ENCODE measurements at places on chromosomes 13 and 19. TPM values are rescaled to one million over a fixed set of nuclear protein-coding genes. Genes with fewer than 3 reads are reported as not detected.

CFAP97D2 gene
- not detected for total RNA-seq

OR4F17 gene
- total RNA-seq, result not detected

KCNC3 gene
- total RNA-seq, result 6.4 TPM

SLITRK5 gene
- total RNA-seq, result 2.2 TPM

GRCh38 chr19:8366121-8366581, 2.2 kb downstream of the ANGPTL4 start:
- no peak overlapping the region for H3K27ac ChIP-seq
- no peak overlapping the region for H3K4me3 ChIP-seq
- peaks cover 36% of the 10 kb centered on the region for H3K4me1 ChIP-seq
- no peaks in the 10 kb centered on the region for H3K36me3 ChIP-seq

GRCh38 chr13:52001120-52001731, 10.0 kb downstream of the ATP7B start:
- DNase-seq, result peak; percentile 63
- H3K4me1 ChIP-seq, result no peaks in the 10 kb centered on the region
- no peaks in the 10 kb centered on the region for H3K27me3 ChIP-seq
- no peak overlapping the region for H3K4me3 ChIP-seq
- H3K27ac ChIP-seq, result no peak overlapping the region
- no peaks in the 10 kb centered on the region for H3K36me3 ChIP-seq

GRCh38 chr13:112624040-112624439, 36.1 kb upstream of the TUBGCP3 start:
- peaks cover 24% of the 10 kb centered on the region for H3K27me3 ChIP-seq
- H3K27ac ChIP-seq, result no peak overlapping the region
- no peaks in the 10 kb centered on the region for H3K4me1 ChIP-seq
- no peak overlapping the region for H3K4me3 ChIP-seq
- H3K36me3 ChIP-seq, result no peaks in the 10 kb centered on the region

DNA sequence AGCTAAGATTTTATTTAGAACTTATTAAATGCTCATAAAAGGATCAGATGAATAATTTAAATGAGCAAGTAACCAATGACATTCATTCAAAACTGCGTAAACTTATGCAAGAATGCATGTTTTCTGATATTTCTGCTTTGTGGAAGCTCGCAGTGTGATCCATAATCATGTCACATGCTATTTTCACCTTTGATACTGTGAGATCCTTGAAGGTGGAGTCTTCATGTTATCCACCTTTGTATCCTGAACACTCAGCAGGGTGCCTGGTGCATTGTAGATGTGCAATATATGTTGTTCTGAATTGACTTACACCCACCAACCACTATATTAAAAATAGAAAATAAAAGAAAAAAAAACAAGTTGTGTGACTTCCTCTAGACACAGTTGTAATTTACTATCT, 333.5 kb downstream of the DCT start:
- H3K36me3 ChIP-seq, result no peaks in the 10 kb centered on the region
- H3K4me1 ChIP-seq, result no peaks in the 10 kb centered on the region

GRCh38 chr13:36417331-36417730, 15.0 kb upstream of the CCNA1 start:
- peak overlapping the region; percentile 79 for H3K27ac ChIP-seq
- peak overlapping the region; percentile 14 for H3K4me3 ChIP-seq
- no peaks in the 10 kb centered on the region for H3K27me3 ChIP-seq
- H3K36me3 ChIP-seq, result no peaks in the 10 kb centered on the region
- DNase-seq, result no peak

GAS6 gene
- 0.79 TPM for total RNA-seq

DNA sequence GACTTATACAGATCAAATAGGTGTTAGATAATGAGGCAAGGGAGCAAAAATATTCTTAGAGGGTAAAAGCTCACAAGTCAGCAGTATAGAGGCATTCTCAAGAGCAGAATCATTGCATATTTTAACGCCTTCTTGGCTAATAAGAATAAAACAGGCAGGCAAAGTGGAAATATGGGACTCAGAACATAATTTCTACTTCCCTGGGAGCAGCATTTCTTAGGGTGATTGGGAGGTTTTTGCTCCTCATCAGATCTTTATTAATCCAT, 39.6 kb downstream of the LHFPL6 start:
- H3K27ac ChIP-seq, result peak overlapping the region; percentile 77
- H3K27me3 ChIP-seq, result no peaks in the 10 kb centered on the region
- no peaks in the 10 kb centered on the region for H3K36me3 ChIP-seq
- no peak overlapping the region for H3K4me3 ChIP-seq
- peaks cover 43% of the 10 kb centered on the region for H3K4me1 ChIP-seq
- no peak for DNase-seq

CASP14 gene
- total RNA-seq, result not detected

DNA sequence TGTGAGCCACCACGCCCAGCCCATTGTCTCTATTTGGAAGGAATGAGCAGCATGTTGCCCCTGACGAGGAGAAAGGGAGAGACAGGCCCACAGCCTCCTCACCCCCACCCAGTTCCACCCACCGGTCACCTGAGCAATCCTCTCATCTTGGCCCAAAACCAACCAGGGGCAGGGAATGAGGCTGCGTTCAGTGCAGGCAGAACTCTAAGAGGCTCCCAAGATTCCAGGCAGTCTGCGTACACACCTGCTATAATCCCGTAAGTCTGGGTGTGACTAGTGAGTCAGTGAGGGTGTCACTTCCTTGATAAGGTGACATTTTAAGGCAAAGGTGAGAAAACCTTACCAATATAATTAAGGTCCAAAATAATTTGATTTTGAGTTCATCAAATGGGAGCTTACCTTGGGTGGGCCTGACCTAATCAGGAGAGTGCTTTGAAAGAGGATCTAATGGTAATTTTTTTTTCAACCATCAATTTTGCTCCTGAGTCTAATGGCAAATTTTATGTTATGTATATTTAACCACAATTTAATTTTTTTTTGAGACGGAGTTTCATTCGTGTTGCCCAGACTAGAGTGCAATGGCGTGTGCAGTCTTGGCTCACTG, 26.9 kb upstream of the KLF2 start:
- H3K4me1 ChIP-seq, result no peaks in the 10 kb centered on the region
- no peak for DNase-seq
- no peak overlapping the region for H3K27ac ChIP-seq
- no peaks in the 10 kb centered on the region for H3K36me3 ChIP-seq

KANK3 gene
- total RNA-seq, result 1.1 TPM

- no peaks in the 10 kb centered on the region for H3K36me3 ChIP-seq
- H3K27ac ChIP-seq, result no peak overlapping the region
- H3K4me1 ChIP-seq, result peaks cover 12% of the 10 kb centered on the region
- no peaks in the 10 kb centered on the region for H3K27me3 ChIP-seq
Measured at GRCh38 chr13:101996954-101997353, 404.9 kb downstream of the FGF14 start.

ZNF799 gene
- total RNA-seq, result 3.0 TPM

- DNase-seq, result no peak
- H3K4me1 ChIP-seq, result no peaks in the 10 kb centered on the region
- H3K36me3 ChIP-seq, result no peaks in the 10 kb centered on the region
- peak overlapping the region; percentile 30 for H3K4me3 ChIP-seq
Measured at GRCh38 chr13:27790523-27790922, 1.8 kb upstream of the GSX1 start.

GRCh38 chr19:12526542-12526941, 24.7 kb downstream of the ZNF564 start:
- H3K27ac ChIP-seq, result no peak overlapping the region
- H3K4me3 ChIP-seq, result no peak overlapping the region
- no peak for DNase-seq
- no peaks in the 10 kb centered on the region for H3K4me1 ChIP-seq

- no peaks in the 10 kb centered on the region for H3K36me3 ChIP-seq
- peaks cover 8% of the 10 kb centered on the region for H3K27me3 ChIP-seq
- H3K27ac ChIP-seq, result no peak overlapping the region
- H3K4me3 ChIP-seq, result no peak overlapping the region
- H3K4me1 ChIP-seq, result no peaks in the 10 kb centered on the region
Measured at GRCh38 chr19:51323481-51324166, 12.2 kb downstream of the IGLON5 start.

GRCh38 chr19:6970021-6970420, 51.2 kb downstream of the MBD3L2B start:
- no peak overlapping the region for H3K27ac ChIP-seq
- DNase-seq, result no peak
- H3K4me3 ChIP-seq, result no peak overlapping the region
- no peaks in the 10 kb centered on the region for H3K27me3 ChIP-seq
- no peaks in the 10 kb centered on the region for H3K4me1 ChIP-seq

DNA sequence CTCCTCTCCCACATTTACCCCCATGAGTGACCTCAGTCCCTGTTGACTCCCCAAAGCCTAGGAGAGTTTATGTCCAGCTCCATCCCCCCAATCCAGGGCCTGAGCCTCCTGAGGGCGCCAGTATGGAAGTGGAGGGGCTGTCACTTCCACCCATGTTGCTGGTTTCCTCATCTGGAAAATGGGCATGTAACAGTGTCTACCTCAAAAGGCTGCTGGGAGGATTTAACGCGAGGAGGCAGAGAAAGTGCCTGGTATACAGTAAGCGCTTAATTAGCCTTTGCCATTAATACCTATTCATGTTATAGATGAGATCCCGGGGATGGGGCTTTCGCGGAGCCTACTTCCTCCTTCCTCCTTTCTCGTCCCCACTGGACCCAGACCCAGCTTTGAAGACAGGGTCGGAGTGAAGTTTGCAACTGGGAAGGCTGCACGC, 476 bp downstream of the TYK2 start:
- H3K27me3 ChIP-seq, result no peaks in the 10 kb centered on the region
- H3K4me1 ChIP-seq, result peaks cover 5% of the 10 kb centered on the region
- peaks cover 13% of the 10 kb centered on the region for H3K36me3 ChIP-seq
- H3K27ac ChIP-seq, result peak overlapping the region; percentile 85
- peak overlapping the region; percentile 91 for H3K4me3 ChIP-seq
- no peak for DNase-seq

TNFSF9 gene
- 10.0 TPM for total RNA-seq

DNA sequence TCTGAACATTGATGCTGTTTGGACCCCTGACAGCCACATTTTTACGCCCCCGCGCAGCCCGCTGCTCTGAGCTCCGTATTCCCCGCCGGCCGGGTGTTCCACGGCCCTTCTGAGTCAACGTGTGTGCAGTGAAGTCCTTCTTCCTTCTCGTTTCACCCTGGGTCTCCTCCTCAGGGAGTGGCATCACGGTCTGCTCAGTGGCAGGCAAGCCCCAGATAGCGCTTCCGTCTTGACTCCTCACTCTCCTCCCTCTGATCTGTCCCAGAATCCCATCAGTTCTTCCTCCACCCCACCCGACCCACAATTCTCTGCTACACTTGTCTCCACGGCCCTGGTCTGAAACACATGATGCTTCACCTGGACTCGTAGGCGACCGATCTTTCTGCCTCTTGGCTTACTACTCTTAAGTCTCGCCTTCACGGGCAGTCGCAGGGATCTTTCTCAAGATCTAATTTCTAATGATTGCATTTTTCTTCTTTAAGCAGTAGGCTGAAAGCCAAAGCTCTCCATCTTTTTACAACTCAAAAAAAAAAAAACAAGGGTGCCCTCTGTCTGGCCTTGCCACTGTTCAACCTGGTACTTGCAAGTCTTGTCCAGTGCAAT, 33.9 kb downstream of the CCNE1 start:
- peak; percentile 18 for DNase-seq
- no peaks in the 10 kb centered on the region for H3K36me3 ChIP-seq
- H3K4me3 ChIP-seq, result peak overlapping the region; percentile 48
- no peak overlapping the region for H3K27ac ChIP-seq
- H3K4me1 ChIP-seq, result peaks cover 5% of the 10 kb centered on the region

TMEM238 gene
- 0.69 TPM for total RNA-seq

DNA sequence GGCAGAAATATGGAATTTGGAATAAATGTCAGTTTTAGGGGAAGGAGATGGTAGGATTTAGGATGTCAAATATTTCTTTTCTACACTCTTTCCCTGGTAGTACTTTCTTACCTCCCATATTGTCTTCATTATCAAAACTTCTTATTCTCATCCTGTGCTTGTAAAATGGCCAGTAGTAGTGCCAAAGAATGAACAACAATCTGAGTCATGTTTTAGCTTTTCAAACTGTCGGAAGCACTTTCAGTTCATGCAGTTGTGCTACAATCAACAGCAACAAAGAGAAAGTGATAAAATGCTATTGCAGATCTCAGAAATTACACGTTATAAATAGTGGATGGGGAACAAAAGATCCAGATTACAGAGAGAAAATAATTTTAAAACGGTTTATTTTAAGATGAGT, 193.7 kb upstream of the RXFP2 start:
- H3K27me3 ChIP-seq, result peaks cover 3% of the 10 kb centered on the region
- DNase-seq, result no peak
- no peaks in the 10 kb centered on the region for H3K36me3 ChIP-seq
- H3K4me1 ChIP-seq, result no peaks in the 10 kb centered on the region
- no peak overlapping the region for H3K4me3 ChIP-seq
- H3K27ac ChIP-seq, result no peak overlapping the region

GRCh38 chr19:29665826-29666577, 741 bp downstream of the PLEKHF1 start:
- peaks cover 22% of the 10 kb centered on the region for H3K27me3 ChIP-seq
- DNase-seq, result no peak
- peak overlapping the region; percentile 49 for H3K4me3 ChIP-seq

DNA sequence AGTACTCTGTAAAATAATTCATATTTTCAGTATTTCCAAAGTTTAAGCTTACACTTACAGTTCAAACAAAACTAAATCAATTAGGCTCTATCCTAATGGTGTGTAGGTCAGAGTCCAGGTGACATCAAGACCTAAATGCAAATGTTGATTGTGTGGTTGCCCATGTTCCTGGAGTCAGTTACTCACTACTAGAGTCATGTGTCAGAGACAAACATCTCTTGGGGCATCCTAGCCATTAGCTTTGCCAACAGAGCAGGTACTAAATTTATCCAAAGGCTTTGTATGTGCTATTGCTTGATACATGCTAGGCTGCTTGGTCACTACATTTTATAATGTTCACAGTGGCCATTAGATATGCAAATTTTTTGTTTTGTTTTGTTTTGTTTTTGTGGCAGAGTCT, 11.7 kb downstream of the SPRY2 start:
- peaks cover 2% of the 10 kb centered on the region for H3K4me1 ChIP-seq
- DNase-seq, result no peak
- H3K4me3 ChIP-seq, result no peak overlapping the region
- H3K36me3 ChIP-seq, result no peaks in the 10 kb centered on the region
- no peak overlapping the region for H3K27ac ChIP-seq

- no peak overlapping the region for H3K27ac ChIP-seq
- peaks cover 48% of the 10 kb centered on the region for H3K36me3 ChIP-seq
- DNase-seq, result no peak
- no peak overlapping the region for H3K4me3 ChIP-seq
- no peaks in the 10 kb centered on the region for H3K4me1 ChIP-seq
- H3K27me3 ChIP-seq, result no peaks in the 10 kb centered on the region
Measured at GRCh38 chr19:16416991-16417390, 54.8 kb downstream of the EPS15L1 start.

DNA sequence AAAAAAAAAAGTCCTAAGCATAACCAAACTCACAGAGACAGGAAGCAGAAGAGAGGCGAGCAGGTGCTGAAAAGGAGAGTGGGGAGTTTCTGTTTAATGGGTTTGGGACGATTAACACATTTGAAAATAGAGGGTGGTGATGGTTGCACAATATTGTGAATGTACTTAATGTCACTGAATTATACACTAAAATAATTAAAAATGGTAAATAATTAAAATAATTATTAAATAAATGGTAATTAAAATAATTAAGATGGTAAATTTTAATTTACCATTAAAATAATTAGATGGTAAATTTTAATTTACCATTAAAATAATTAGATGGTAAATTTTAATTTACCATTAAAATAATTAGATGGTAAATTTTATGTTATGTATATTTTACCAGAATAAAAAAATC, 74.8 kb upstream of the XPO4 start:
- DNase-seq, result no peak
- H3K4me3 ChIP-seq, result no peak overlapping the region
- no peak overlapping the region for H3K27ac ChIP-seq
- no peaks in the 10 kb centered on the region for H3K4me1 ChIP-seq
- H3K36me3 ChIP-seq, result peaks cover 25% of the 10 kb centered on the region
